ENCODE measurements at places on chromosomes 12 and 14.

GRCh38 chr12:116436561-116437249 is 122.5 kb upstream of the MAP1LC3B2 start:
- peak; percentile 75 for DNase-seq

GRCh38 chr12:26406813-26407212 is 211.4 kb downstream of the SSPN start:
- DNase-seq: no peak

GRCh38 chr14:20476776-20477175 is 7.6 kb downstream of the PNP start:
- DNase-seq: no peak

DNA sequence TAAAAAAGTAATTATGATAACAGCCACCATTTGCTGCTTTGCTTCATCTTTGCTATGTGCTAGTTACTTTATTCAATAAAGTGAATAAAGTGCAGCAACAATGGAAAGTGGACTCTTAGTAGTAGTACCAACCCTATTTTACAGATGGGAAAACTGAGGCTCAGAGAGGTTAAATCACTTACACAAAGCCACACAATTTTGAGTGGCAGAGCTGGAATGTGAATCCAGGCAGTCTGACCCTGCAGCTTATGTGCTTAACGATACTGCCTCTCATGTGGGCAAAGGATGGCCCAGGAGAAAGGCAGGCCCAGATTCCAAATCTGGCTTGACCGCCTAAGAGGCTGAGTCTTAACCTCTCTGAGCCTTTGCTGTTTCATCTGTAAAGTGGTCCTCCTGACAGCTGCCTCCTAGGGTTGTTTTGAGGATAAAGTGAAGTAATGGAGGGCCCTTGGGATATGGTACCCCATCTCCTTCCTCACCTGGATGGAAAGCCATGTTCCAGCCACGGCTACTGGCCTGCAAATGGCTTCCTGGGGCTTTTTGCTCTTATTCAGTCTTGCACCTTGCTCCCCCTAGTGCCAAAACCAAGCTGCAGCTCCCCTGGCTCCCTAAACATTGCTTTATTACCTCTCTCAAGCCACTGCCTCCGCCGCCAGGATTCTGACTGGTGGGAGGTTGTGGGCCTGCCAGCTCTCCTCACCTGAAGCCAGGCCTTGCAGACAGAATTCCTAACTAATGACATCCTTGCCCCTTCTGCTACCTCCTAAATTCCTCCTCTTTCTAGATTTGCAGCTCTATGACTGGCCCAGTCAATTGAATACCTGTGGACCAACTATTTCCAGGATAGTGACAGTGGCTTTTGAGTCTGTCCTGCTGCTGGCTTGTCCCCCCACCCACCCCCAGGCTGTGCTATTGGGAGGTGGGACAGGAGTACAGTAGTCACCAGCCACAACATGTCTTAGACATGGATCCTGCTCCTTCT is 283.3 kb upstream of the PWP1 start:
- peak; percentile 41 for DNase-seq

DNA sequence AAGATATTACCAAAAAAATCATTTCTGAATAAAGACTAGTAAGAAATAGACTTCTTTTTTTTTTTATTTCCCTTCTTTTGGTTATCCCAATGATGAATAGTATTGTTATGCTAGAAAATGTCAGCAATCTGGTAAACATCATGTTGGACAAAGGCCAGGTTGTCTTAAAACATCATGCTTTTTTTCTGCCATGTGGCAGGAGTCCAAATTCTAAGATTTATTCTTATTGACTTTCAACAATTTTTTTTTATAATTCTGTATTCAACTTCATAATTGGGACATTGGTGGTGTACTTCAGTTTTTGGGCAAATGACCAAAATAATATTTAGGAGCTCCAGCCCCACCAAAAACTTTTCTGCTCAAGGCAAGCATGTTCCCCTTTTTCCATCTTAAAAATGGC is 10.5 kb downstream of the DCN start:
- DNase-seq: no peak

GRCh38 chr12:67632005-67632404 is 16.5 kb upstream of the DYRK2 start:
- DNase-seq: no peak

GRCh38 chr14:23376482-23377197 is at the start of gene CMTM5:
Gene CMTM5, plus strand, starts transcription at chr14:23377046. Its CDS starts 206 bp downstream, at chr14:23377252.
- DNase-seq: no peak

GRCh38 chr12:111822886-111823285 is 19.1 kb upstream of the MAPKAPK5 start:
- no peak for DNase-seq

DNA sequence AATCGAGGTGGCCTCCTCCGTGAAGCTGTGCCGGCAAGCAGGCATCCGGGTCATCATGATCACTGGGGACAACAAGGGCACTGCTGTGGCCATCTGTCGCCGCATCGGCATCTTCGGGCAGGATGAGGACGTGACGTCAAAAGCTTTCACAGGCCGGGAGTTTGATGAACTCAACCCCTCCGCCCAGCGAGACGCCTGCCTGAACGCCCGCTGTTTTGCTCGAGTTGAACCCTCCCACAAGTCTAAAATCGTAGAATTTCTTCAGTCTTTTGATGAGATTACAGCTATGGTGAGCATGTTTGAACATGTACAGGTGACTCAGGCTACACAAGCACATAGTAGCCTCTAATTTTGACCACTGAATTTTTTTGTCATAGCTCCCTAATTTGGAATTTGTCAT is 59.7 kb downstream of the ATP2A2 start:
- no peak for DNase-seq

GRCh38 chr12:120980800-120981368 is 2.5 kb downstream of the HNF1A start:
- peak; percentile 71 for DNase-seq

GRCh38 chr12:8969861-8970411 is 19.4 kb upstream of the KLRG1 start:
- DNase-seq: no peak

DNA sequence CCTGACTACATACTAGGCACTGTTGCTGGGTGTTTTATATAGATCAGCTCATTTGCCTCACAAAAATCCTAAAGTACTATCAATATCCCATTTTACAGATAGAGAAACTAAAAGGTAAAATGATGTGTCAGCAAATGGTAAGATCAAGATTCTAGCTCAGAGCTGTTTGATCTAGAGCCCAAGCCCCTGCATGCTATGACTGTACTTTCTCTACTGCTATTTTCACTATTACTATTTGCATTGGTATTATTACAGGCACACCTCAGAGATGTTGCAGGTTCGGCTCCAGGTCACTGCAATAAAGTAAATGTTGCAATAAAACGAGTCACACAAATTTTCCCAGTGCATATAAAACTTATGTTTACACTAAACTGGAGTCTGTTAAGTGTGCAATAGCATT is 10.9 kb downstream of the ISCU start:
- peak; percentile 21 for DNase-seq

GRCh38 chr14:68307790-68308168 is 485.1 kb downstream of the ZFP36L1 start:
- no peak for DNase-seq

- DNase-seq: no peak
These were observed 10.7 kb upstream of the KRT82 start for GRCh38 chr12:52416795-52417194.

DNA sequence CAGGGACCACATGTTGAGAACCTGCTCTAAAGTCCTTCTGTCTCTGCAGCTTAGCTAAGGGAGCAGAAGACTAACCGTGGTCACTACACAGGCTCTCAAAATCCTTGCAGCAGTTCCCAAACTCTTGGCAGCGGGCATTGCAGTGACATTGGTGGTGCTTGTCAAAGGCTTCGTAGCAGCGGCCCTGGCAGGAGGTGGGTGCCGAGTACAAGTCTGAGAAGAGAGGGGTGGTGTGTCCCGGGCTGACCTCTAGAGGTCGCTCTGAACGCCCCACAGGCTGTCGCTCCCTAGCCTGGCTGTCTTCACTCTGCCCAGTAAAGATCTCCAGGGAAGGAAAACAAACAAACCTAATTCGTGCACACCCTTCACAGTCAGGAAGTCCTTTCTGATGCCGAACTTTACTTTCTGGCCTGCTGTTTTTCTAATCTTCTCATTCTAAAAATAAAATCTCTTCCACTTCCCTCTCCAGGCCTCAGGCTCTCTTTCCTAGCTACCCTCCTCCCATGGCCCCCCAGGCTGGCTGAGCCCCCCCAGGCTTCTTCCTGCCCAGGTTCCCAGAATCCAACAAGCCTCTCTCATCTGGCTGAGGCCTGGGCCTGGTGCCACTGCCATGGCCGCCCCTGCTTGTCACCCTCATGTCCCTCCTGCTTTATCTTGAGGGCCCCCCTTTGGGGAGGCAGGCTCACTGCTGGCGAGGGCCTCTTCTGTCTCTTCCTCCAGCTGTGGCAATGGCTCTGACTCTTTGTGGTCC is 7.7 kb downstream of the ENDOU start:
- peak; percentile 82 for DNase-seq

- DNase-seq: no peak
These were observed 111.6 kb downstream of the PRICKLE1 start for GRCh38 chr12:42477941-42478340.

DNA sequence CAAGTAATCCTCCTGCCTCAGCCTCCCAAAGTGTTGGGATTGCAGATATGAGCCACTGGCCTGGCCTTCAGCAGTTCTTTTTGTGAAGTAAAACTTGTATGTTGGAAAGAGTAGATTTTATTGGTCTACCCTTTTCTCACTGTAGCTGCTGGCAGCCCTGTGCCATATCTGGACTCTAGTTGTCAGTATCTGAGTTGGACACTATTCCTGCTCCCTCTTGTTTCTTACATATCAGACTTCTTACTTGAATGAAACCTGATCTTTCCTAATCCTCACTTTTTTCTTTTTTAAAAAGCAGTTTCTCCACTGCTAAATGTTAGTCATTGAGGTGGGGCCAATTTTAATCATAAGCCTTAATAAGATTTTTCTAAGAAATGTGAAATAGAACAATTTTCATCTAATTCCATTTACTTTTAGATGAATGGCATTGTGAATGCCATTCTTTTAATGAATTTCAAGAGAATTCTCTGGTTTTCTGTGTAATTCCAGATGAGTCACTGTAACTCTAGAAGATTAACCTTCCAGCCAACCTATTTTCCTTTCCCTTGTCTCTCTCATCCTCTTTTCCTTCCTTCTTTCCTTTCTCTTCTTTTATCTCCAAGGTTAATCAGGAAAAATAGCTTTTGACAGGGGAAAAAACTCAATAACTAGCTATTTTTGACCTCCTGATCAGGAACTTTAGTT is 88.7 kb downstream of the APAF1 start:
- DNase-seq: no peak

- DNase-seq: no peak
These were observed 3.0 kb upstream of the ZC3H14 start for GRCh38 chr14:88559852-88560251.

GRCh38 chr14:54853339-54853738 is 49.3 kb downstream of the GCH1 start:
- no peak for DNase-seq

- no peak for DNase-seq
These were observed 72.0 kb downstream of the SUDS3 start for GRCh38 chr12:118448341-118448740.

DNA sequence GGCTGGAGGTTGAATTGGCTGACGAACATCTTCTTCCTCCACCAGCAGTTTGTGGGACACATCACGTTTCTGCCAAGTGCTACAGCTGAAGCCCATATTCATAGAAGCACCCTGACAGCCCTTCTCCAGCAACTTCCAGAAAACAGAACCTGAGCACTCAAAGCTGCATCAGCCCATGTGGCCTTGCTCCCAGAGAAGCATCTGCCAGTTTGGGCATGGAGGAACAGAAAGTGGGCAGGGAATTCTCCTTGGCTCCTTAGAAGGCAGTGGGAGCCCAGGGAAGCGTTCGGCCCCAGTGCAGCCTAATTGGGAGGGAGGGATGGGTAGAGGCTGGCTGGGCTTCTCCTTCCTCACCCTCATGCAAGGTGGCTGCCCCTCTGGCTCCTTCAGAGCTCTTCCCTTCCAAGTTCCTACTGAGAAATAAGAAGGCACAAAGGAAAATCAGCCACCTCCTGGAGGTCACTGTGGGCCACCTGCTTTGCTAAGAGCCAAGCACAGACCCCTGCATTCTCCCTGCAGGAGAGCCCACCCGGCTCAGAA is 4.1 kb upstream of the NGB start:
- DNase-seq: no peak

DNA sequence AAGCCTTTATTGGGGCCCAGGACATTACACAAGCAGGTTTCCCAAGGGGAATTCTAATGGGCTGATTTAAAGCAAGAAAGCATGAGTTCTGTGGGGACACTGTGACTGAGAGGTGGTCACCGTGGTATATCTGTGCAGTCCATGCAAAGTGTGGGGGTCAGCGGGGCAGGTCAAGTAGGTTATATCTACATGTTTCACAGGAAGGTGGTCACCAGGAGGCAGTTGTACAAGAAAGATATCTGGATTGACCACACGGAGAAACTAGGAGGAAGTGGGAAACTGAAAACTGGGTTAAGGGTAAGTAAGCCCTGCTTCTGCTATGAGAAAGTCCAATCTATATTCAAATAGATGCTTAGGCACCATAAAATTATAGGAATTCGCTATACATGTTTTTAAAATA is 77.8 kb upstream of the CNOT2 start:
- no peak for DNase-seq
